GM19239 (cell line): ENCODE measurements at places on chromosomes 6 and 20.

GRCh38 chr6:35199866-35200265 is 13.9 kb upstream of the SCUBE3 start:
- DNase-seq = no peak

DNA sequence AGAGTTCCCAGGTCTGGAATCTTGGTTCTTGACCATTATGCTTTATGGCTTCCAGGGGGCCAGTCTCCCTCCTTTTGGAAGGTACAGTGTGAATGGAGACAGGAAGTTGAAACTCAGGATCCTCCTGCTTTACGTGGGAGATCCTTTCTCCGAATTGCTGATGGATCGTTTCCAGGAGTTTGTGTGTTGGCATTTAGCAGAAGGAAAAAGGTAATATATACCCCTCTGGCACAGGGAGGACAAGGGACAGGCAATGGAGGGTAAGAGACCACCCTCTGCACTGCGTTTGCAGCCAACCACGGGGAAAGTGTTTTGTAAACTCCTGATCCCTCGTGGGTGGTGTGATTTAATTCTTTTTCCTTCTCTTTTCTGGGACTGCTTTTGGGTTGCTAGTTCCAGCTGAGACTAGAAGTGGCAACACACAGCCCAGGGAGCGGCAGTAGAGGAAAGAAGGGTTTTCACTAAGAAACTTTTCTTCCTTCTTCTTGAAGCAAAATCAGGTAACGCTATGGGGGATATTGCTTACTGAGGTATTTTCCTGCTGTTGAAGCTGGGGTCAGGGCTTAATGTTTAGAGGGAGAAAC is 257.6 kb upstream of the SUPT3H start:
- DNase-seq = no peak

- DNase-seq = no peak
Measured at GRCh38 chr6:138987080-138987642, 892 bp downstream of the REPS1 start.

GRCh38 chr6:137967689-137968454 is 100.8 kb downstream of the TNFAIP3 start:
- no peak for DNase-seq

DNA sequence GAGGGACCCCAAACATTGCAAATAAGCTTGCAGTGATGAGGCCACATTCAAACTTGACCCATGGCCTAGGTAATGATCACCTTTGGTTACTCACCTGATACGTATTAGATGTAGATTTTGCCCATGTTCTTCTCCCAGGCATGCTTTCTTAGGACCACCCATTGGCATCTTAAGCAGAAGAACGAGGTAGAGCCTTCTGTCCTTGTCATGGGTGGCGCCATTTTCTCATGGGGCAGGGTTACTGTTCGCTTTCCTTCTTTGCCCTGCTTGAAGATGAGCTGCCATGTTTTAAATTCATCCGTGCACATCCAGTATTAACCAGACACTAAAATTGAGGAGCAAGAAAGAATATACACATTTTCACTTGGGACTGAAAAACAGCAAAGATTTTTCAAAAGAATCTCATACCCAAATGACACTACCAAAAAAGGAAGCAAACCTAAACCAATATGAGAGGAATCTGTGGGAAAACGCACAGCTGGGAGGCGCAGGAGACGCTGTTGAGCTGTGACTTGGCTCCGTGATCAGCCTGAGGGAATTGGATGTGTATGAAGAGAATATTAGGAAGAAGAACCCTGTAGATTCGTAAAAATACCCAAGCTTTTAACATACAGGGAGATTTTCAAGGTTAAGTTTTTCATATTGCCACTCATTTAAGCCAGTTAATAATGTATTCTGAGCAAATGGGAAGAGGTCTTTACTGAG is 36.6 kb downstream of the GMPR start:
- DNase-seq = no peak

DNA sequence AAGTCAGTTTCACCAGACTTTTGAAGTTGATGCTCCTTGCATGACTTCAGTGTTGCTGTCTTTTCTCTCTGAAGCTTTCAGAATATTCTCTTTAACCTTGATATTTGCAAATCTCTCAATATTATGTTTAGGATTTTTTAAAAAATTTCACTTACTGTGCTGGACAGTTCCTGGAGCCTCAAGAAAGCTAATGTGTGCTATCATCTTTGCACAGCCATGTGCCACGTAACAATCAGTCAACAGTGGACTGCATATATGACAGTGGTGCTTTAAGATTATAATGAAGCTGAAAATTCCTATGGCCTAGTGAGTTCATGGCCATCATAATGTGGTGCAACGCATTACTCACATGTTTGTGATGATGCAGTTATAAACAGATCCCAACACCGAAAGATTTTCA is 59.1 kb upstream of the OGFRL1 start:
- DNase-seq = no peak

DNA sequence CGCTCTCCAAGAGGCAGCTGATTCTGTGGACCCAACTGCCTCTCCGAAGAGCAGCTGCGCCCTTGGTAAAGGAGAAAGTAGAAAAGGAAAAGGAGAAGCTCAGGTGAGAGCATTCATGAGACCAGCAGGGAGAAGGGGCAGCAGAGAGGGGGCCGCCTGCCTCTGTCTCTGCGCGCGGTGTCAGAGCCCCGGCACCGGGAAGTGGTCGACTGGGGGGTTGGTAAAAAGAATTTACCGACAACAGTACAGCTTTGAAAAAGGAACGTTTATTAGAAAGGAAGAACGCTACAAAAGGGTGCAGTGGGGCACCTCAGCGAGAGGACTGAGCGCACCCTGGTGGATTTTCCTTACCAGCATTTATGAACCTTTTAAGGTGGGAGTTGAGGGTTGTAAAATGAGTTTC is 61.9 kb downstream of the GPR6 start:
- DNase-seq = no peak

- peak; percentile 1 for DNase-seq
Measured at GRCh38 chr6:128754658-128755256, 128.2 kb upstream of the LAMA2 start.

DNA sequence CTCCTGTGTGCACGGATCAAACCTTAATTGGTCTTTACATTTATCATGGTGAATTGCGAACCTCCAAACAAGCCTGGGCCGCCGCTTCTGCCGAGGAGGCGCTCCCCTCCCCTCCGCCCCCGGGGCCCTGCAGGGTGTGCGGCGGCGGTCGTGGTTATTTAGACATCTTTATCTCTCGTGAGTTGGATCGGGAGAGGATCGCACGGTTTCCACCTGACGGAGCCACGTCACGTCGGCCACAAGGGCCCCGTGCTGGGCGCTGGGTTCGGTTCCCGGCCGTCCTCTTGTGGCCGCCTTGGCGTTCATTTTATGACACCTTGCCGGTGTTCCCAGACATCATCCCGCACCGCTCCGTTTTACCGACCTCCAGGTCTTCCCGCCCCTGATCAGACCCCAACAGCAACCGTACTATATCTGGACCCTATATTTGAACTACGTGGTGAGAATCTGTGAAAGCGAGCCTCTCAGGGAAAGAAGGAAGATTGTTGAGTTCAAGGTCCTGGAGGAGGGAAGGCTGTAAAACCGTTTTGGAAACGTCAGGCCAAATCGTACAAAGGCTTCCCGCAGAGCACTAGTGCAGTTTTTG is 1.3 kb upstream of the CNR1 start:
- no peak for DNase-seq

DNA sequence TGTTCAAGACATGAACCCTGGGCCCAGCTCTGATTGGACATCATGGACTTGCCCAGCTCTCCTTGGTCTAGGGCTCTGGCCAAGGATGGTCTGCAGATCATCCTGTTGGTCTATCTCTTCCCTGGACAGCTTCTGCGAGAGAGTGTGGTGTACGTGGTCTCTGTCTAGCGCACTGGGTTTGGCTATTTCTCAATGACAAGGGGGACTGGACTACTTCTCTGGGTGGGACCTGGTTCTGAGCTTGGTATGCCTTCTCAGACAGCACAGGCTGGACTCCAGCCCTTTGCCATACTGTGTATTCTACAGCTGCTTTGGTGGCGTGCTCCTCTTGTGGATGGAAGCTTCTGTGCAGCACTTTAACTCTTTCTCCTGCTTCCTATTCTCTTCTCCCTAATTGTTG is 8.5 kb upstream of the RAET1E start:
- DNase-seq = no peak

- DNase-seq = no peak
Measured at GRCh38 chr6:134435814-134436280, 117.9 kb upstream of the SGK1 start.

GRCh38 chr20:2653556-2654383 is 1.3 kb downstream of the NOP56 start:
- no peak for DNase-seq

DNA sequence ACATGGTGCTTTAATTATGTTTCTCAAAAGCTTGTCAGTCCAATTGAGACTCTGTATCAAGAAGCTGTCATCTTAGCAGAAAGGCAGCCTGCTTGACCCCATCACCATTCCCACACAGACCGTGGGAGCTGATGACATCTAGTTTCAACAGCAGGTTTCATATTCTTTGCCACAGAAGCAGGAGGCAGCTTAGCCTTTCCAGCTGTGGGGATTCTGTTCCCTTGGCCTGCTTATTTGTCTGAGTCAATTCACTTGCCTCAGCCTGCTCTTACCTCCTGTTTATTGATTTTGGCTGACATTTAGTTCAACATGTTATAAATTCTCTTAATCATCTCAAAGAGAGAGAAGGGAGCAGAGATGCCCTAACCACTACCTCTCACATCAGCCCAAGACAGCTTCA is 527.7 kb downstream of the ADGRB3 start:
- DNase-seq = no peak

DNA sequence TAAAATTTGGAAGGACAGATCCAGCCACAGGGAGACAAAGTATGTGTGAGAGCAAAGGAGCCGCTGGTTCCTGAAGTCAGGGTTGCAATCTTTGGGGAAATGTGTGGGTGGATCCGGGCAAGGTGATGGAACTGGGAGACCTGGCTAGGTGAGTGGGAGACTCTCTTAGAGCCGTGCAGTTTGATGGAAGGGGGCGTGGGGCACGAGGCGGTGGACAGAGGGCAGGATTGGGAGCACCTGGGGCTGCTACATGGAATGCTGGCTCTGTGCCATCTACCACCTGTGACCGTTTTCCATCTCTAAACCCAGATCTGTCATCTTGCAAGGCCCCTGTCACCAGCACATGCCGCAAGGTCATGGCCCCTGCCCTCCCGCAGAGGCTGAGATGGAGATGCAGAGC is 268.4 kb downstream of the SMOC2 start:
- no peak for DNase-seq

DNA sequence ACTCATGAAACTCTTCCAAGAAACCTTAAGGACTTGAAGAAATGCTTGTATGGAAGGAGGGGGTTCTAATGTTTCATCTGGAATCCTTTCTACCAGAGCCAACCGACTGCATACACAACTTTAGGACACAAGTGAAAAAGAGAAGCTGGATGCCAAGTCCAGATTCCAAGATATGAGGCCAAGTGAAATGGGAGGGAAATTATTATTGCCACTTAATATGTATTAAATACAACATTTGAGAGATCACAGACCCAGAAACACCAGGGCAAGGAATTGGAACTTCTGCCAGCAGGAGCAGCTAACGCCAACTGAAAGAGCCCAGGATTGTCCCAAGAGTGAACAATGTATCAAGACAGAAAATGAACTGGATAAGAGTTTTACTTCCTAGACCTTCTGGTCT is 144.2 kb downstream of the ARHGAP18 start:
- DNase-seq = no peak

GRCh38 chr6:46690911-46691451 is 3.3 kb downstream of the TDRD6 start:
- DNase-seq = no peak

- DNase-seq = no peak
Measured at GRCh38 chr6:75204217-75204958, 1.5 kb downstream of the COL12A1 start.

DNA sequence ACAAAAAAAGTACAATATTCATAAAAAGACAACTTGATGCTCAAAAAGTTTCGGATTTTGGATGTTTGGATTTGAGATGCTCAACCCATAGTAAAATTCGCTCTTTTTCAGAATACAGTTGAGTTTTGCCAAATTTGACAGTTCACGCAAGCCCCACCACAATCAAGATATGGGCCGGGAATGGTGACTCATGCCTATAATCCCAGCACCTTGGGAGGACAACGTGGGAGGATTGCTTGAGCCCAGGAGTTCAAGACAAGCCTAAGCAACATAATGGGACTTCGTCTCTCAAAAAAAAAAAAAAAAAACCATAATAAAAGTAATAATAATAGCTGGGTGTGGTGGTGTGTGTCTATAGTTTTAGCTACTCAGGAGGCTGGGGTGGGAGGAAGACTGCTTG is 51.3 kb downstream of the PHF20 start:
- DNase-seq = no peak

GRCh38 chr6:89494131-89494793 is 61.3 kb downstream of the ANKRD6 start:
- no peak for DNase-seq

DNA sequence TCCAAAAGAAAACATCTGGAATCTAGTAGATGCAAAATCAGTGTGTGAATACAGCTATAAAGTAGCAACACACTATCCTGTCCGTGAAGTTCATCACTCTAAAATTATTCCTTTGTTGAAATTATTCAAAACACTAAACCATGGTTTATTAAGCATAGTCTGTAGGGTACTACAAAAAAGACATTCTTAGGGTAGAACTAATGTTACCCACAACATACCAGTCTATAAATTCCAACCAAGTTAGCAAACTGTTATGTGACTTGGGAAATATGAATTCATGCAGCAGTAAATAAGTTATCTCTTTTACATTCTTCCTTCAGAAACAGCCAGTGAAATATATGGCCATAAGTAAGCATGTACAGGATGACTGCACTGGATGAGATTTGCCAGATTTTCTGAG is 580.3 kb upstream of the ADGRB3 start:
- no peak for DNase-seq

DNA sequence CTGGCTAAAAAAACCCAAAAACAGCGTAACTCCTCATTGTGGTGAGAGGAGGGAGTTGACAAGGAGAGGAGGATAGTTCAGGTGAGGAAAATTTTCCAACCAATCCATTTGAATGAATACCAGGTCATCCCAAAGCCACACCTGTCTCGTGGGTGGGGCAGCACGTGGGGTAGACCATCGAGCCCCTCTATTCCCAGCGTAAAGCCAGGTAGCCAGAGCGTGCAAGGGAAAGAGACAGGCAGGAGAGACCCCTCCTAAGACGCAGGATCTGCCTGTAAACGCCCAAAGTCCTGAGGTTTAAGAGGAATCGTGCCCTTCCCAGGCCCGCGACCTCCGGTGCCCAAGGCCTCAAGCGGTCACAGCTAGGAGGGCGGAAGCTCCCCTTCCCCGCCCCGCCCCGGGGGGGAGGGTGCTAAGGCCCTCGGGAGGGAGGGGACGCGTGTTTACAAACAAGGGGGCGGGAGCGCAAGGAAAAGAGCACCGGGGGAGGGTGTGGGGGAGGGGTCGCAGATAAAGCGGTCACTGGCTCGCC is 712 bp downstream of the RXRB start:
- peak; percentile 68 for DNase-seq

GRCh38 chr6:17361013-17361412 is 32.4 kb upstream of the CAP2 start:
- DNase-seq = no peak

DNA sequence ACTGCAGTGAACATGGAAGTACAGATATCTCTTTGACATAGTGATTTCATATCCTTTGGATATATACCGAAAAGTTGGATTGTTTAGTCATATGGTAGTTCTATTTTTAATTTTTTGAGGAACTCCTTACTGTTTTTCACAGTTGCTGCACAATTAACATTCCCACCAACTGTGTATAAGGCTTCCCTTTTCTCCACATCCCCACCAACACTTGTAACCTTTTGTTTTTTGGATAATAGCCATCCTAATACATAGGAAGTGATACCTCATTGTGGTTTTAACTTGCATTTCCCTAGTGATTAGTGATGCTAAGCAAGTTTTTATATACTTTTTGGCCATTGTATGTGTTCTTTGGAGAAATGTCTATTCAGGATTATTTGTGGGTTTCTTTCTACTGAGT is 45.1 kb upstream of the TENT5A start:
- DNase-seq = no peak

- DNase-seq = no peak
Measured at GRCh38 chr6:12051861-12052368, 39.8 kb downstream of the HIVEP1 start.
